ENCODE measurements at places on chromosomes 2 and 18.

- peak; percentile 58 for DNase-seq
Observed at GRCh38 chr18:79405781-79406575, 10.2 kb downstream of the NFATC1 start.

DNA sequence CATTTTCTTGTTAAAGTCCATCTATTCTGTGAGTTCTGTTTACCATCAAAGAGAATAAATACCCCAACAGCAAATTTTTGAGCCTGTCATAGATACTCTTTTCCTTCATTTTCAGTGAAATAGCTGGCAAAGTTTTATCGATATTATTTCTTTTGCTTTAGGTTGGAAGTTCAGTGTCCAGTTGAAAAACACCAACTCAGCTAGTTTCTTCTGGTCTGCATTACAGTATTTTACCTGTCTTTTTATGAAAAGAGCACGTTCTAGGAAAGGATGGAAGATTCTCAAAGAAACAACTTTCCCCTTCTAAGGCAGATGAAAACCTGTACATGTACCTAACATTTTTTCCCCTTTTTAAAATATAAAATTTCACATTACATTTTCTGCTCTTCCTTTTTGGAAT lies 80.4 kb upstream of the PROKR1 start:
- no peak for DNase-seq

DNA sequence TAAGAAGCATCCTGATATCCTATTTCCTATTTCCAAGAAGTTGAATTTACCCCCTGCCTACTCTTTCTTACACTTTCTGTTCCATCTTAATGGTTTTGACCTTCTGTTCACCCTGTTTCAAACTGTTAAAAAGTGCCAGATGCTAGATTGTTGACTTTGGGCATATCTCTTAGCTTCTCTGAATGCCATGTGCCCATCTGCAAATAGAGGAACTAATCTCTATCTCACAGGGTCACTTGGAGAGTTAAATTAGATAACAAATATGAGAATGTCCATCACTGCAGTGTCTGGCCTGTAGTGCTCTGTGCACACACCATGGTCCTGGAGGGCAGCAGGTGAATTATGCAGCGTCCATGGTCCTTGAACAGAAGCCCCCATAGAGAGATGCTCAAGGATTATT lies 83.8 kb downstream of the LRATD1 start:
- no peak for DNase-seq

GRCh38 chr18:4035521-4035920 lies 419.6 kb downstream of the DLGAP1 start:
- DNase-seq, result no peak

DNA sequence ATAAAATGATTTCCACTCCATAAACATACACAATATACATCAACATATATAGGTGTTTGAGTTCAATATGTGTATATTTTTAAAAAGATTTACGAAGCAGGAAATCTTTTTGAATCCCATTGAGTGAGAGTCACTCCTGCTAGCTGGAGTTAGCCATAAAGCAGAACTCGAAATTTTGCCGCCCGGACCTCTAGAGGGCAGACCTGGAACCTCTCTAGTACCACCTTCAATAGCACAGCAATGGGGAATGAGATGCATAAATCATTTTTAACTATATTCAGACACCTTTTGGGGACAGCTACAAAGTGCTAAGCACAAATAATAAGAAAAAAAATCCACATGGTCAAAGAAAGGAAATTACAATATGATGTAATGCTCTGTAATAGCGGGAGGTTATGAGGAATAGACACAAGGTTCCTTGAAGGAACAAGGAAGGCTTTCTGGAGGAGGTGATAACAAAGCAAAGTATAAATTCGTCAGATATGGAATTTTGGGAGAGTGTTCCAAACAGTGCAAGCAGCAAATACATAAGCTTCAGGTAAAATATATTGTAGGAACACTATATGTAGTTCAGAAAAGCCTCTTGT lies 533.4 kb downstream of the ERBB4 start:
- DNase-seq, result no peak

DNA sequence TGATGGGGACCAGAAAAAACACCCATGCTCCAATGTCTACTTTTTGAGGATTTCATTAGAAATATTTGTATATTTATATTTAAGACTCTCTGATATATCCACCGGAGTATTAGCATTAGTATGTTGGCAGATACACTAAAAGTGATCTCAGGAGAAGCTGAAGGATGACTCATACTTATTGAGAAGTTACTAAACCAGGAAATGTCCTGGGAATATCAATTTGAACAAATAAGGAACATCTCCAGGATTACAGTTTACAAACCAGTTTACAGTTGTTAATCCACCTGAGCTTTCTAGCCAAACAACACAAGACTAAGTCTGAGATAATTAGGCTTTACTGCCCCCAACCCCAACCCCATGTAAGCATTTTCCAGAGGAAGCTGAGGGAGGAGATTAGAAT lies 16.1 kb upstream of the DPP4 start:
- DNase-seq, result no peak

DNA sequence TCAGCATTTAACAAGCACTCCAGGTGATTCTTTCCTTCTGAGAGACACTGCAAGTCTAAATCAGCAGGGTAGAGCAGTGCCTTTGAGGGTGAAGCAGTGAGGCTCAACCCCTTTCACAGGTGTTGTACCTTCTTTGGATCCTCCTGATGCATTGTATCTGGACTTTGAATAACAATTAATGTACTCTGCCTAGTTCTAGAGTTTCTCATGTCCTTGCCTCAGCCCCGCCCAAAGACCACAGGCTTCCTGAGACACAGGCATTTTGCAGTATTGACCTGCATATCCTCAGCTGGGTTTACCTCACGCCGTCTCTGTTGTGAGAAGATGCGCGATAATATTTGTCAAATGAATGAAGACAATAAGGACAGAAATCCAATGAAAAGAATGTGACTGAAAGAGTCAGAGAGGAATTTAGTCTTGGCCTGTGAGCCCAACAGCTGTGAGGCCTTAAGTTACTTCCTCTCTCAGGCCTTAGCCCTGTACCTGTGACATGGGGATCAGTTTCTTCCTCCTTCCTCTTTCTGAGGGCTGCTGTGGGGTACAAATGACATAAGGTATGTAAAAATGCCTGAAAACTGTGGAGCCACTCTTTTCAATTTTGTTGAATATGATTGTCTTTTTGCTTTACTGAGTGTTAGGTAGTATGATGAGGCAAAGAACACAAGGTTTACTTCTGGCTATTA lies 43.7 kb downstream of the WIPF1 start:
- peak; percentile 20 for DNase-seq

GRCh38 chr2:42933824-42934254 lies 141.5 kb upstream of the HAAO start:
- no peak for DNase-seq

DNA sequence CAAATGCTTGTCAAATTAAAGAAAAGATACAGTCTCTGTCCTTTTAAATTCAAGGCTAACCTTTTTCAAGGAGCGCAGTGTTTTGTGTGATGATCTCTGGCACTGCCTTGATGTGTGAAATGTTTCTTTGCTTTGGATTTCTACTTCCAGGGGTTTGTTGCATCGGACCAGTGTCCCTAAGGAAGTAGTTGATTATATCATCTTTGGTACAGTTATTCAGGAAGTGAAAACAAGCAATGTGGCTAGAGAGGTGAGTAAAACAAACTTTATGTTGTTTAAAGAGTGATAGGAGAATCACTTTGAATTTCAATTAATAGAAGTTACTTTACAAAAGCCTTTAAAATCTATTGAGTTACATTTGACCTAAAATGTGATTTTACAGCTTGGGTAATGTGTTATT lies 28.8 kb downstream of the HADHB start:
- DNase-seq, result no peak

DNA sequence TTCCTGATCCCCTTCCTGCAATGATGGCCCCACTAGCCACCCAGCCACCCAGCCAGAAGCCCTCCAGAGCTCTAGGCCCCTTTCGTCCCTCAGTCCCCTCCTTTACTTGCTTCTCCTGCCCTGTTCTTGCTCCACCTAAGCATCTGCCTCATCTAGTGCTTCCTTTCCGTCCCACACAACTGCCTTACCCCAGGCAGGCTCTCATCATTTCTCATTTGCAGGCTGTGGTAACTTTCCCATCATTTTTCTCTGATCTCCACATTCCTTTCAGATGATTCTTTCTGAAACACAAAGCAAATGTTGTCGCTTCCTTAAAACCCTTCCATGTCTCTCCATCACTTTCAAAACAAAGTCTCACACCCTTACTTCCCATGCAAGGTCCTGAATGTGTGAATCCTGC lies 459.8 kb downstream of the METTL4 start:
- no peak for DNase-seq

- DNase-seq, result no peak
Observed at GRCh38 chr2:193476171-193476800, 1281.6 kb upstream of the TMEFF2 start.
